Calu3 (cell line): ENCODE measurements at places on chromosomes 6 and 20. TPM values are rescaled to one million over a fixed set of nuclear protein-coding genes. Genes with fewer than 3 reads are reported as not detected.
A peak's percentile ranks its signal among the peaks of the same experiment; 100 is the strongest.

C6orf58 gene
- 0.31 and 0.64 TPM in 2 replicates for total RNA-seq

FKBP1C gene
- total RNA-seq, result 0.35 and 0.86 TPM in 2 replicates

PDYN gene
- total RNA-seq, result not detected in 2 replicates

RBBP8NL gene
- total RNA-seq, result 6.2 and 6.4 TPM in 2 replicates

BPIFA1 gene
- not detected in 2 replicates for total RNA-seq

PGBD1 gene
- total RNA-seq, result 3.1 and 4.9 TPM in 2 replicates

- no peak overlapping the region for H3K4me3 ChIP-seq
- no peak overlapping the region for H3K27ac ChIP-seq
- no peaks in the 10 kb centered on the region for H3K36me3 ChIP-seq
These were observed 51.1 kb downstream of the TBC1D7 start for GRCh38 chr6:13277231-13277630.

GRCh38 chr6:116268589-116269293 lies 11.0 kb downstream of the TSPYL1 start:
- no peaks in the 10 kb centered on the region for H3K4me1 ChIP-seq
- peak; percentile 16 for DNase-seq
- peaks cover 10% of the 10 kb centered on the region for H3K36me3 ChIP-seq
- H3K27ac ChIP-seq, result no peak overlapping the region

DNA sequence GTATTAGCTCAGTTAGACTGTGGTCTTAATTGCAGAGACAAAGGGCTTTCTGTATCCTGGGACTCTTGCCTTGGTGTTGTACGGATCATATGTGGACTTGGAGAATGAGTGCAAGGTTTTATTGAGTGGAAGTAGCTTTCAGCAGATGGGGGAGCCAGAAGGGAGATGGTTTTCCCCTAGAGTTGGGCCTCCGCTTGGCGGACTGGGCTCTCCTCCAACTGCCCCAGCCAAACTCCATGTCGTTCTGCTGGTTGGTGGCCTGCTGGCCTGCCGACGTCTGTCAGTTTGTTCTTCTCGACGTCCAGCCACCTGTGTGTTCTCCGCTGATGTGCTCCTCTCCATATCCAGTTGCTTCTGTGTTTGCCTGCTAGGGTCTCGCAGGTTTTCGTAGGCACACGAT lies 189.5 kb upstream of the FLRT3 start:
- H3K4me1 ChIP-seq, result peaks cover 11% of the 10 kb centered on the region

- no peak overlapping the region for H3K27ac ChIP-seq
- H3K36me3 ChIP-seq, result no peaks in the 10 kb centered on the region
- no peak overlapping the region for H3K4me3 ChIP-seq
These were observed 161.8 kb downstream of the KCNQ5 start for GRCh38 chr6:72783666-72784065.

GRCh38 chr6:81382852-81383251 lies 369.6 kb downstream of the TENT5A start:
- H3K4me1 ChIP-seq, result no peaks in the 10 kb centered on the region
- no peak for DNase-seq
- H3K4me3 ChIP-seq, result no peak overlapping the region
- H3K36me3 ChIP-seq, result no peaks in the 10 kb centered on the region
- no peak overlapping the region for H3K27ac ChIP-seq

DNA sequence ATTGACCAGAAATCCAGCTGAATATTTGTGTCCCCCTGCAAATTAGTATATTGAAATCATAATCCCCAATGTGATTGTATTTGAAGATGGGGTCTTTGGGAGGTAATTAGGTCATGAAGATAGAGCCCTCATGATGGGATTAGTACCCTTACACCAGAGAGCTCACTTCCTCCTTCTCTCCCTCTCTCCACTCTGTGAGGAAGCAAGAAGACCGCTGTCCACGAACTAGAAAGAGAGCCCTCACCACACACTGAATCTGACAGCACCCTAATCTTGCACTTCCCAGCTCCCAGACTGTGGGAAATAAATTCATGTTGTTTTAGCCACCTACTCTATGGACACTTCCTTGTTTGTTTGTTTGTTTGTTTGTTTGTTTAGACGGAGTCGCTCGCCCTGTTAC lies 11.9 kb upstream of the PLAGL1 start:
- H3K4me1 ChIP-seq, result peaks cover 10% of the 10 kb centered on the region
- H3K27ac ChIP-seq, result no peak overlapping the region
- no peak for DNase-seq
- no peak overlapping the region for H3K4me3 ChIP-seq

- H3K4me1 ChIP-seq, result no peaks in the 10 kb centered on the region
- no peak overlapping the region for H3K4me3 ChIP-seq
- DNase-seq, result no peak
- peaks cover 11% of the 10 kb centered on the region for H3K27me3 ChIP-seq
- H3K36me3 ChIP-seq, result no peaks in the 10 kb centered on the region
These were observed 6.7 kb upstream of the CLIC5 start for GRCh38 chr6:46022106-46022948.

GRCh38 chr6:73699676-73700459 lies 3.9 kb downstream of the CD109 start:
- DNase-seq, result no peak
- H3K4me3 ChIP-seq, result no peak overlapping the region
- no peak overlapping the region for H3K27ac ChIP-seq
- no peaks in the 10 kb centered on the region for H3K27me3 ChIP-seq
- peaks cover 9% of the 10 kb centered on the region for H3K4me1 ChIP-seq

GRCh38 chr20:36852187-36852586 lies 23.8 kb upstream of the TLDC2 start:
- no peaks in the 10 kb centered on the region for H3K27me3 ChIP-seq
- DNase-seq, result no peak
- H3K4me1 ChIP-seq, result peaks cover 9% of the 10 kb centered on the region

GRCh38 chr20:20859510-20859909 lies 147.1 kb upstream of the RALGAPA2 start:
- no peak overlapping the region for H3K4me3 ChIP-seq
- DNase-seq, result no peak
- no peaks in the 10 kb centered on the region for H3K27me3 ChIP-seq
- no peaks in the 10 kb centered on the region for H3K4me1 ChIP-seq
- H3K27ac ChIP-seq, result no peak overlapping the region
- no peaks in the 10 kb centered on the region for H3K36me3 ChIP-seq

- no peak overlapping the region for H3K4me3 ChIP-seq
- H3K27ac ChIP-seq, result no peak overlapping the region
- peaks cover 41% of the 10 kb centered on the region for H3K4me1 ChIP-seq
- no peaks in the 10 kb centered on the region for H3K36me3 ChIP-seq
- peaks cover 9% of the 10 kb centered on the region for H3K27me3 ChIP-seq
- peak; percentile 61 for DNase-seq
These were observed 1.2 kb downstream of the MTCH1 start for GRCh38 chr6:36984581-36985416.

DNA sequence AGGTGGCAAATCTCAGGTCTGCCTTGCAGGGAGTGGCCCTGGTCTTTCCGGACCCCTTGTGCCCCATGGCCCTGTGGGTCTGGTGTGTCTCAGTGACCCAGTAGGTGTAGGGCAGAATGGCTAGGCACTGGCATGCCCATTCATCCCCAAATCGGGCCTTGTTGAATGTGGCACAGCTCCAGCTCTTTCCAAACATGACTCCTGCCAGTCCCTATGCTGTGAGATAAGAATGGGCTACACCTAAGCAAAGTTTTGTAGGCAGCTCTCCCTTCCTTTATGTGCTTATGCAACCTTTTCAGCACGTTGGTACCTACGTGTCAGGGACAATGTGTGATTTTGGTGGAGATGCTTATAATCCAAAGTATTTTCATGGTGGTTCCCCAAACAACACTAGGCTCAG lies 33.9 kb downstream of the FOXO3 start:
- H3K4me3 ChIP-seq, result no peak overlapping the region
- no peak overlapping the region for H3K27ac ChIP-seq
- H3K27me3 ChIP-seq, result no peaks in the 10 kb centered on the region
- H3K4me1 ChIP-seq, result peaks cover 92% of the 10 kb centered on the region
- DNase-seq, result no peak
- peaks cover 12% of the 10 kb centered on the region for H3K36me3 ChIP-seq
